Pons (tissue), 1 donor: ENCODE measurements at places on chromosomes 5 and 9.

GRCh38 chr5:115696141-115696650, 70.4 kb upstream of the TMED7 start:
- DNase-seq, result no peak

DNA sequence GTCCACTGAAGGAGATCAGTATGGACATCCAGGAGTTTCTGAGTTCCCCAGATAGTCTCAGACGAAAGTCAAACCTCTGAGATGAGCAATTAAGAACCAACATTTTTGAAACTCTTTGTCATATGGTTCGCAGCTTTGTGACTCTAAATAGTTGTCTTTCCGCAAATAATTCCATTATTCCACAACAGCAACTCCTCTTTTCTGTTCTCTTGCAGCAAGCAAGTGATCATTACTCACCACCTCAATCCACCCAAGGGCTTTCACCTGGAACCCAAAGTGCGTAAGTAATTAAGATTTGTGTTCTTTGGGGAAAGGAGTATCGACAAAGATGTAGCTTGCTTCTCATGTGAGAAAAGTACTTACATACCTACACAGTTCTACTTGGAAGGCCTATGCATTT, 15.6 kb downstream of the MTX3 start:
- no peak for DNase-seq

DNA sequence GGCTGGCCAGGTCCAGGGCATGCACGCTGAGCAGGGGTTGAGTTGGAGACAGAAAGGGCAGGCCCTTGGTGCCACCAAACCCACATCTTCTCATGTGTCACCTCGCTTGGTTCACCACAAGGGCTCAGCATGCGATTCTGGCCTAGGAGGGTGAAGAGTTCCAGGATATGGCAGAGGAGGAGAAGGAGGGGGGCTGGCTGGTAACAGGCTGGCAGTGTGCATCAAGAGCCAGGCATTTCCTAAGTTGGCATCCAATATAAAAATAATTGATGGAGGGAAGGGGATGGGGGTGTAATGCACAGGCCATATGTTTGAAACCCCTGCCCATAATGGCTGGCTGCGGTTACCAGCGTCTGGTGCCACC, 255.6 kb downstream of the NFIB start:
- DNase-seq, result no peak

DNA sequence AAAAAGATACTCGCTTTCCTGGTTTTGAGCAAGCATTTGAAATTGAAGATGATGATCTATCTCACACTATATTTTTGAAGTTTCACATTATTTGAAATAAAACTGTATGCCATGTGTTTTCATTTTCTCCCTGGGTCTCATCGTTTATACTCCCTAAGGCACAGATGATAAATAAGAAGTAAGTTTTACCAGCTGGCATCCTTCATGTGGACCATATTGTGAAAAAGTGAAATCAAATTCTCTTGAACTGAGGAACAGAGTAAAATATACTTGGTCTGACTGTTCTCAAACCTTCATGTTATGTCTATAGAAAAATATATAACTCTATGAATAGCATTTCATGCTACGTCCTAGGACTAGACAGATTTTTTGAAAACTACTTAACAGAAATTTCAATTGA, 1600.9 kb upstream of the C9orf72 start:
- DNase-seq, result peak; percentile 11

DNA sequence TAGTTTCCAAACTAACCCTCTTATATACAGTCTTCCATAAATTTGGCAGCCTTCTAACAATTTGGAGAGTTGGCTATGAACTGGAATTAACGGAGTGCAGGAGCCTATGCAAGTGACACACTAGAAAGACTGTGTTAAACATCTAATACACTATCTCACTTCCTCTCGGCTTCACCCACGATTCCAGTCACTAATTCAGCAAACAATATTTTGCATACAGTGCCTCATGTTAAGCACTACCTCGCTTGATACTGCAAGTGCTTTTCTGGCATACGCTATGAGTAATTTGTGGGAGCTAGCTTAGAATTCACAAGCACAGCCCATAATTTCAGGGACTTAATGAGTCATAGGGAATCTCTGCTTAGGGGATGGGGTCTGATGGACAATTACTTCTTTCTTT, 102.5 kb downstream of the ST8SIA4 start:
- DNase-seq, result no peak

DNA sequence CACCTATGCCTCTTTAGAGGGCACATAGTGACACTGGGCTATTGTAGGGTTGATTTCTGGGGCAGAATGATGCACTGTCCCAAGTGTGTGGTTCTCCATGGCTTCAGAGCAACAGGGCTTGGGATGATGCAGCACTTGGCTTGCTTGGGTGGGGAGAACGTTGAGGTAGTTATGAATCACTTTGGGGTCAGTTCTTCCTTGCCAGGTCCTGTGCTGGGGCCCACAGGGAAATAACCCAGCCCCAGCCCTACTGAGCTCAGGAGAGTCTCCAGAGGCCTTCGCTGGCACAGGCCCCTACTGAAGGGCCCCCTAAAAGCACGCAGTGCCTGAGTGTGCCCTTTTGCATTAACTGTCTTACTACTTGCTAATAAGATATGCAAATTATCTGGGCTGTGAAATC, 24.2 kb downstream of the JADE2 start:
- no peak for DNase-seq

- DNase-seq, result no peak
Observed at GRCh38 chr5:162593881-162594280, 526.3 kb downstream of the GABRG2 start.

DNA sequence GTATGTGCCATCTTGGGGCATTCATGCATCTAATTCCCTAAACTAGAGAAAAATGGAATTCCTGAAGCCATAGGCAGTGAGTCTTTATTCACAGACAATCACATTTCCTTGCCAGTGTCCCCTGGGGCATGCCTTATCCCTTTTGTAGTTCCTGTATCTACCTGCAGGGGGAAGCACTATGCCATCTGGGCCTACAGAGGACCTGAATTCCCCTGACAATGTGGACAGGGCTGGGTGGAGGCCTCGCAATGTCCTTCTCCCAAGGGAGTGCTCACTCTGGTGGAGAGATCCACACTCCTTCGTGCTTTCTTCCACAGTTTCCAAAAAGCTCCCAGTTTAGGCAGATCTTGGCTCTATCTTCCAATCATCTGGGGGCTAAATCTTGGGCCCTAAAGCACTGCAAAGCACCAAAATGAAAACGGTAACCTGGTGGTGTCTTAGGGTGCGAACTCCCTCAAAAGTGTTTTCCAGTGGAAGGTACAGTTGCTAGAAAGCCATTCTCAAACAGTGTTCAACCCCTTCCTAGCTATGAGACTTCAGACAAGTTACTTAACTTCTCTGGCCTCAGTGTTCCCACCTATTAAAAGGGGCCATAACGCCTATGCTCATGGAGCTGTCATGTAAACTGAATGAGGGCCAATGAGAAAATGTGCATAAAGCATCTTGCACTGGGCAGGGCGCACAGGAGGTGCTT, 17.5 kb downstream of the WHRN start:
- DNase-seq, result peak; percentile 92

DNA sequence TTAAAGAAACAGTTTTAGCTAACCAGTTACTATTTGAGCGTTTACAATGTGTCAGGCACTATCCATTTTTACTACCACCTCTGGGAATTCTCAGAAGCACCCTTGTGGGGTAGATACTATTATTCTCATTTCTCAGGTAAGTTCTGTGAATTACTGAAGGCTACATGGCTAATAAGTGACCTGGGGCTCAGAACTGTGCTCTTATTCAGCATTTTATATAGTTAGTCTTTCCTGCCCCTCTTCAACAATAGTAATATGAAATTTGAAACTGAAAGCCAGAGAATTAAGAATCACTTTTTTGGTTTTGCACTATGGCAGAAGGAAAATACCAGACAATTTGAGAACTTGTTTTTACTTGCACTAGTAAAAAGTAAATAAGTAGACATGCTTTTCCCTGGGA, 11.8 kb downstream of the ELL2 start:
- no peak for DNase-seq

DNA sequence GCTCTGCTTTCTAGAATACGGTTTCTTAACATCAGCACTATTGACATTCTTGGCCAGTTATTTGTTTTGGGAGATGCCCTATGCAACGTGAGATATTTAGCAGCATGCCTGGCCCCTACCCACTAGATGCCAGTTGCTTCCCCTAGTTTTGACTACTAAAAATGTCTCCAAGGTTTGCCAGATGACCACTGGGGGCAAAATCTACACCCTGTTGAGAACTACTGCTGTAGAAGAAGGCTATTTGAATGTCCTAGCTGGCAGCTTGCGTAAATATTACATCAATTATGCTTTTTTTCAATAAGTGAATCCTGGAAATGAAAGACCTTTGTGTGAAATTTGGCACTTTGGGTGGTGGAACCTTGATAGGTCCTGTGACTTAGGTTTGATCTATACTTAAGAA, 5.0 kb downstream of the NCBP1 start:
- no peak for DNase-seq

GRCh38 chr9:13428766-13429165, 149.3 kb upstream of the MPDZ start:
- no peak for DNase-seq

DNA sequence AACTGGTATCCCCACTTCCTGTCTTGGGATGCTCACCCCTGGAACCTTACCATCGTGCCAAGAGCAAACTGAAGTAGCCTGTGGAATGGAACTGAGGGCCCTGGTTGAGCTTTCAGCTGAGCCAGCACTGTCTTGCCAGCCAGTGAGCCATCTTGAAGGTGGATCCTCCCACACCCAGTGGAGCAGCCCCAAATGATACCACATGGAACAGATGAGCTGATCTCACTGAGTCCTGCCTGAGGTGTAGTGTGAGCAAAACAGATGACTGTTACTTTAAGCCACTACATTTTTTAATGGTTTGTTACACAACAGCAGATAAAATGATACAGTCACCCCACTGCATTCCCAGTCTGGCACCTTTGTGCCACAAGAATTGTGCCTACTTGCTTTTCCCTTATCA, 2.2 kb upstream of the PCYOX1L start:
- no peak for DNase-seq

DNA sequence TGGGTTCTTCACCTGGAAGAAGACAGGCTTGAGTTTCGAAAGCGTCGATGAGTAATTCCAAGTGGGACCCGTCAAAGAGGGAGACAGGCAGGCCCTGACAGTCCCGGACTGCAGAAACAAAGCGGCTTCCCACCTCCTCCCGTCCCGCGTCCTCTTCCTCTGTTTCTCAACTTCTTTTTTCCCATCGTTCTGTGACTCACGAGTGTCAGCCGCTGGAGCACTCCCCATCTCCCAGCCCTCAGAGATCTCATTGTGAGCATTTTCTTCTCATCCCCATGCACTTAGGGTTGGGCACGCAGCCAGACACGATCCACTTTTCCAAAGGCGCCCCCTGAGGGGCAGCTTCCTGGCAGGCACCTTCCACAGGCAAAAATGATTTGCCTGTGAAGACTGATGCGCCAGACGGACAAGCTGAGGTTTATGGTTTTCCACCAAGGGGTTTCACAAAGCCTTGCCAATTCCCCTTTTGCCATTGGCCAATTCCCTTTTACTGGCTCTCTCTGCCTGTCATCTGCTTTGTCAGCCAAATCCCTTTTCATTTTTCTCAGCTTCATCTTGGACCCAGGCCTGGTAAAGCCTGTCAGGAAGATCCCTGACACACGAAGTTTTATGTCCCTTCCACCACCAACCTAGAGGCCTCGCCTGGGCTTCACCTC, 86.5 kb upstream of the ANKRD55 start:
- DNase-seq, result no peak

DNA sequence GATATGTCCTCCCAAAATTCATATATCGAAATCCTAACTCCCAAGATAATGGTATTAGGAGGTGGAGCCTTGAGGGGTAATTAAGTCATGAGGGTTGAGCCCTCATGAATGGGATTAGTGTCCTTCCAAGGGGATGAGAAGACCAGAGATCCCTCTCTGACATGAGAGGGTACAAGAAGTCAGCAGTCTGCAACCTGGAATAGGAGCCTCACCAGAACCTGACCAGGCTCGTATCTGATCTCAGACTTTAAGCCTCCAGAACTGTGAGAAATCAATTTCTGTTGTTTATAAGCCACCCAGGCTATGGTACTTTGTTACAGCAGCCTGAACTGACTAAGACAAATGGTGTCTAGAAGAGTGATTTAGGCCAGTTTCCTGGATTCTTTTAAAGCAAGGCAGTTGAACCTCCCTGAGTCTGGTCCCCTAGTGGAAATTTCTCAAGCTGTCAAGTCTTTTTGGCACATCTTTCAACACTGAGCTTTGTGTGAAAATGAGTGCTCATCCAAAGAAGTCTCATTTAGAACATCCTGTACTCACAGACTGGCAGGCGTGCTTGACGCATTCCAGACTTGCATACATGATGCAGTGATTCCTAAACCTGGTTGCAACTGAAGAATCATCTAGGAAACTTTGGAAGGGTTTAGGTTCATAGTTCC, 254.8 kb upstream of the PPP1R2B start:
- peak; percentile 59 for DNase-seq

GRCh38 chr9:34059281-34059680, 10.6 kb upstream of the UBAP2 start:
- DNase-seq, result no peak

DNA sequence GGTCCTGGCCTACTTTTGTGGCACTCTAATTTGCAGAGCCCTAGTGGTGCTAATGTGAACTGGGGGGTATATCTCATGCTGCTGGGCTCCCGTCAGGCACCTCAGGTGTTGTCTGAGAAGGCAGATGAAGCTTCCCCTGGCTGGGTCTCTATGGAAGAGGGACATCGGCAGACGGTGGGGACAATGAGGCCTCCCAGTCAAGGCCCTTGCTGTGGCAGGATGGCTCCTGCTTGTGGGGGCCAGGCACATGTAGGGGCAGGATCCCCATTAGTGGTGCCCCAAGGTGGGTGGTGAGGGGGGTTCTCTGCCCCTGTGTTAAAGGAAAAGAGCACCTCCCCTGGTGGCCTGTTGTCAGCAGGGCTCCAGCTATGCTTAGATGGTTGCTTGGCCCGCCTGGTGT, 192.8 kb upstream of the S1PR3 start:
- no peak for DNase-seq

DNA sequence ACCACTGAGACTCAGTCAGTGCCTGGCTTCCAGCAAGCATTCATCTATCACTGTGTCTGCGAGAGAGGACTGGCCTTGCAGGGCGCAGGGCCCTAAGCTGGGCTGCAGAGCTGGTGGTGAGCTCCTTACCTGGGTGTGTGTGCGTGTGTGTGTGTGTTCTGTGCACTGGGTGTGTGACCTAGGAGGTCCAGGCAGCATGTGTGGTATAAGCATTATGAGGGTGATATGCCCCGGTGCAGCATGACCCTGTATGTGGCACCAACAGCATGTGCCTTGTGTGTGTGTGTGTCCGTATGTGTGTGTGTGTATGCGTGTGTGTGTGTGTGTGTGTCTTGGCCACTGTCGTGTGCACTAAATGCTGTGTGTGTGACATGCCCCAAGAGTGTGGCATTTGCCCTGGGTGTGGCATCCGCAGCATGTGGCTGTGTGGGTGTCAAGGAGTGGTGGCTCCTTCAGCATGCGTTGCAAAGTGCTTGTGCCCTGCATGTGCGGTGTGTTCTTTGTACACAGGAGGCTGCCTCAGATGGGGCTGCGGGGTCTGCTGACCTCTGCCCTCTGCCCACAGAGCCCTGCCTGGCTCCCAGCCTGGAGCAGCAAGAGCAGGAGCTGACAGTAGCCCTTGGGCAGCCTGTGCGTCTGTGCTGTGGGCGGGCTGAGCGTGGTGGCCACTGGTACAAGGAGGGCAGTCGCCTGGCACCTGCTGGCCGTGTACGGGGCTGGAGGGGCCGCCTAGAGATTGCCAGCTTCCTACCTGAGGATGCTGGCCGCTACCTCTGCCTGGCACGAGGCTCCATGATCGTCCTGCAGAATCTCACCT, 3.3 kb downstream of the FGFR4 start:
- DNase-seq, result no peak

GRCh38 chr5:106481374-106481773, 1189.4 kb downstream of the EFNA5 start:
- no peak for DNase-seq
